Trophoblast cell (in vitro differentiated cells and primary cell): ENCODE measurements at places on chromosomes 16 and 17.

GRCh38 chr16:46428108-46429061 is 192.8 kb downstream of the SHCBP1 start:
- no peak for DNase-seq

GRCh38 chr16:67015313-67015731 is 13.6 kb upstream of the CBFB start:
- no peak for DNase-seq

DNA sequence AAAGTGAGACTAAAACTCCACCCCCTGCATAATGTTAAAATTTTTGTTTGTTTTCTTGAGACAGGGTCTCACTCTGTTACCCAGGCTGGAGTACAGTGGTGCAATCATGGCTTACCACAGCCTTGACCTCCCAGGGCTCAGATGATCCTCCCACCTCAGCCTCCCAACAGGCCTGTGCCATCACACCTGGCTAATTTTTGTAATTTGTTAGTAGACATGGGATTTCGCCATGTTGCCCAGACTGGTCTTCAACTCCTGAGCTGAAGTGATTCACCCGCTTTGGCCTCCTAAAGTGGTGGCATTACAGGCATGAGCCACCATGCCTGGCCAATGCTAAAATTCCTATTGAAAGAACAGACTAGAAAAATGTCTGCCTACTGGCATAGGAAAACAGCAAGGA is 103.8 kb downstream of the TRIM37 start:
- peak; percentile 88 for DNase-seq

GRCh38 chr17:76747716-76748363 is 9.9 kb downstream of the MFSD11 start:
- DNase-seq = no peak

GRCh38 chr16:19105131-19105530 is 8.6 kb upstream of the ITPRIPL2 start:
- DNase-seq = no peak

- no peak for DNase-seq
Measured at GRCh38 chr17:49986396-49987289, 8.4 kb downstream of the DLX3 start.

GRCh38 chr17:17408236-17408794 is 68.5 kb upstream of the MED9 start:
- no peak for DNase-seq

DNA sequence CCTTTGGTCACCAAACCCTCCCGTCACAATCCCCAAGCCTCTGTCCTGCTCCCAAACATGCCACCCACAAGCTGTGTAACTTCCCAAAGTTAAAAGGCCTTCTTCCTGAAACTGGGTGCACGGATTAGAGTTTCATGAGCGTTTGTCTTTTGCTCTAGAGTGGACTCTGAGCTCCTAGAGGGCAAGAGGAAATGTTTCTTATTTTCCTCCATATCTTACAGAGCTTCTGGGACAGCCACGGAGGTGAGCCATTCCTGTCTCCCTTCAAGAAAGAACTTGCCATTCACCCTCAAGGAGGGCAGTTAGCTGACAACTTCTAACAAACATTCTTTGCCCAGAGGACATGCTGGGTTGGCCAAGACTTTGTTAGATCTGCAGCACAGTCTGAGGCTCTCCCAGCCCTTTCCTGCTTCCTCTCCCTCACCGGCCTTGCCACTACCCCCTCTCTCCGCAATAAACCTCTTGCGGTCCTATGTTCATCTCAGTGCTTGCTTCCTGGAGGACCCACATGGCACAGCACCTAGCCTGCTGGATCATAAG is 2.6 kb upstream of the MYCBPAP start:
- no peak for DNase-seq
